CD14-positive monocyte (primary cell): ENCODE measurements at places on chromosomes 7 and 10.

DNA sequence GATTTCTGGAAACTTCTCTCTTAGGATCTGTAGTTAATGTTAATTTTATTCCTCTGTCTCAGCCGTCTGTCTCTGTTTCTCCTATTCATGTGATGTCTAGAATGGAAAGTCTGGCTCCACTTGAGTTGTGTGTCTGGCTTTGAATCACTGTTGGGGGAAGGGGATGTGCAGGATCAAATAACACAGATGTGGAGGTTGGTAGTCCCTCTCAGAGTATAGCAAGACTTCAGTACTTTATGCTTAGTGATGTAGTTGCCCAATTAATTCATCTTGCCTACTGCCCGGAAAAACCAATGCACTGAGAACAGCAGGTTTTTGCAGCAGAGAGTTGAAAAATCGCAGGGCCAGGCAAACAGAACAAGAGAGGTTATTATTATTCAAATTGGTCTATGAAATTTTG is 79.2 kb downstream of the PHTF2 start:
- no peak overlapping the region for H3K4me3 ChIP-seq
- no peaks in the 10 kb centered on the region for H3K4me1 ChIP-seq
- H3K27ac ChIP-seq, result no peak overlapping the region
- peaks cover 4% of the 10 kb centered on the region for H3K36me3 ChIP-seq
- H3K27me3 ChIP-seq, result no peaks in the 10 kb centered on the region
- no peak for DNase-seq

- no peaks in the 10 kb centered on the region for H3K4me1 ChIP-seq
- no peak for DNase-seq
- no peaks in the 10 kb centered on the region for H3K36me3 ChIP-seq
- H3K4me3 ChIP-seq, result no peak overlapping the region
- H3K27ac ChIP-seq, result no peak overlapping the region
- no peaks in the 10 kb centered on the region for H3K27me3 ChIP-seq
Observed at GRCh38 chr7:156652886-156653568, 12.5 kb downstream of the RNF32 start.

DNA sequence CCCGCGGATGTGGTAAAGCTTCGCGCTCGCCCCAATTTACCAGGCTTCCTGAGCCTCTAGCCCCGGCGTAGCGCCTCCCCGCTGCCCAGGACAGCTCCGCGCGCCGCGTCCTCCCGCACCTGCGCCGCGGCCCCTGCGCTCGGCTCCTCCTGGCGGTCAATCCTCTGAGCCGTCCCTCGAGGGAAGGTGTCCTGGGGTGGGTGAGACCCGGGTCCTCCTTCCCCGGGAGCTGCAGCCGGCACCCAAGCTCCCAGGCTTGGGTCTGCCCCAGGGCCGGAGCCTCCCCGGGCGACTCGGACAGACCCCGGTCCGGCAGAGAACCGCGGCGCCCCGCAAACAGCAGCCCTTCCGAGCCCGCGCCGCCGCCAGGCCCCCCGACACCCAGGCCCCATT is 512 bp downstream of the OSBPL3 start:
- peak; percentile 29 for DNase-seq
- no peaks in the 10 kb centered on the region for H3K36me3 ChIP-seq
- H3K27me3 ChIP-seq, result peaks cover 4% of the 10 kb centered on the region
- H3K4me3 ChIP-seq, result peak overlapping the region; percentile 74
- no peak overlapping the region for H3K27ac ChIP-seq
- peaks cover 34% of the 10 kb centered on the region for H3K4me1 ChIP-seq

GRCh38 chr7:24786941-24787340 is 29.7 kb upstream of the GSDME start:
- H3K36me3 ChIP-seq, result no peaks in the 10 kb centered on the region
- peak overlapping the region; percentile 88 for H3K27ac ChIP-seq
- no peak overlapping the region for H3K4me3 ChIP-seq
- no peaks in the 10 kb centered on the region for H3K27me3 ChIP-seq
- peaks cover 24% of the 10 kb centered on the region for H3K4me1 ChIP-seq

DNA sequence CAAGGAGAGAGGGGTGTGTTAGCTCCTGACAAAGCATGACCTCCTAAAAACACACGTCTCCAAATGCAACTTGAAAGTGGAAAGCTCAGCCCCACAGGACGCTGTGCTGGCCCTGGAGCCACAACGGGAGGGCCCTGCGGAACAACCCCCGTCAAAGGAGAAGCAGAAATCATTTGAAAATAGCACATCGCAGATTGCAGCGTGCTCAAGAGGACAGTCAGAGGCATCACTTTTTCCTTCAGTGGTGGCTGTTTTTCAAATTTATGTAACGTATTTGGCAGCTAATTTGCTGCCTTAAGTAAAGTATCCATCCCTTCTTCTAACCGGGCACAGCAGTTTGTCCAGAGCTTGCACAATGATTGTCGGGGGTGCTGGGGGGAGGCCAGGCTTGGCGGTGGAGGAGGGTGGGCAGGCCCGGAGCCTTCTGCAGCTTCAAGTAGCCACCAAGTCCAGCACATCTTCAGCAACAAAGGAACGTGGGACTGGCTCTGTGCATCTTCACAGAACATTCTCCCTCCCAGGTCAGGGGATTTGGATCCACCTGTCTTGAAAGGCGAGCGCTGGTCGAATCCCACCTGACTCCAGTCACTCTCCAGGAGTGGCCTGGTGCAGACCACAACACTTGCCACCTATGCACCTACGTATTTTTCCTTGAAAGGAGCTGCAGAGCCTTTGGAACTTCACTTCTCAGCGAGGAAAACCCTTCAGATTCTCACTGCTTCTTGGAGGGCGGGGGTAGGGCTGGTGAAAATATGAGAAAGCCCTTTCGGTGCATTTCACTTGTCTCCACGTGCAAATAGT is 346.3 kb downstream of the DNAJB6 start:
- no peak overlapping the region for H3K4me3 ChIP-seq
- H3K27ac ChIP-seq, result no peak overlapping the region
- H3K4me1 ChIP-seq, result no peaks in the 10 kb centered on the region
- DNase-seq, result no peak
- H3K27me3 ChIP-seq, result peaks cover 76% of the 10 kb centered on the region

GRCh38 chr7:133061357-133061756 is 20.5 kb downstream of the CHCHD3 start:
- peaks cover 9% of the 10 kb centered on the region for H3K36me3 ChIP-seq
- no peaks in the 10 kb centered on the region for H3K27me3 ChIP-seq
- no peak overlapping the region for H3K4me3 ChIP-seq
- peaks cover 5% of the 10 kb centered on the region for H3K4me1 ChIP-seq

DNA sequence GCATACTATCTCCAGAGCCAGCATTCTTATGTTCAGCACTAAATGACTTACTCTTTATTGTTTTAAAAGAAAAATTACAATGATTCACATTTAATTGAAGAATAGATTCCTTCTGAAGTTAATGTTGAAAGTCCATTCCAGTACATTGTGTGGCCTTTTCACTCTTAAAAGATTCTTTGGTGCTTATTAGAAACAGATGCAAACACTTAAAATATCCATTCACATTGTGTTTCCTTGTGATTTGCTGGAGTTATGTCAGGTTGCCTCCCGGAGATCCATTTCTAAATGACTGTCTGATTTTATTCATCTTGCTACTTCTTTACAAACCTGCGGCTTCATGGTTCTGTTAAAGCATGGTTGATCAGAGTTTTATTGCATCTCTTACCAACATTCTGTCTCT is 152.8 kb downstream of the FOXP2 start:
- H3K4me3 ChIP-seq, result no peak overlapping the region
- DNase-seq, result no peak
- H3K27ac ChIP-seq, result no peak overlapping the region
- H3K36me3 ChIP-seq, result no peaks in the 10 kb centered on the region

DNA sequence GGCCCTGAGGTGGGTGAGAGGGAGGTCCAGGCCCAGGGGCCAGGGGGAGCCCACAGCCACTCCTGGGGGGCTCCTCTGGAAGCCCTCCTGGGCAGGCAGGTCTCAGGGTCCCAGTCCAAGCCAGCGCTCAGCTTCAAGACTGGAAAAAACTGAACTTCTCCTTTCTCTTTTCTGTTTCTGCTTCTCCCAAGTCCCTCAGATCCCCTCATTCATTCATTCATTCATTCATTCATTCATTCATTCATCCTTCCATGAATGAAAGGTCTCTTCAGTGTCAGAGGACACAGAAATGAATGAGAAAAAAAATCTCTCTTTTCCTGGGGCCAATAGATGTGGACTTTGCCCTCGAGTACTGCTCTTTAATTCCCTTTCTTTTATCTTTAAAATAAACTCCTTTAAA is 34.6 kb upstream of the PSMG3 start:
- no peaks in the 10 kb centered on the region for H3K36me3 ChIP-seq
- DNase-seq, result no peak
- peaks cover 3% of the 10 kb centered on the region for H3K27me3 ChIP-seq
- H3K27ac ChIP-seq, result no peak overlapping the region
- no peaks in the 10 kb centered on the region for H3K4me1 ChIP-seq
- H3K4me3 ChIP-seq, result no peak overlapping the region
